ENCODE measurements at places on chromosomes 13 and 19.

DNA sequence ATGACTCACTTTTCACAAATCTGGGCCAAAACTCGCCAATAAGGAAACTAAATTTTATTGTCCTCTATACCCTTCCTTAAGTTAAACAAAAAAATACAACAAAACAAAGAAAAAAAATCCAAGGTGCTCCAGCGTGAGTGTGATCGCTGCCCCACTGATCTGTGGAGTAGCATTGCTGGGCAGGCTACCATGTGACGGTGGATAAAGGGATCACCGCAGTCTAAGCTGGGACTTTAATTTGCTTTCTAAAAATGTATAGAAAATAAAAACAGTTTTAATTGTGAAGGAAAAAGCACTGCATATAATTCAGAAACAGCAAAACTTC is 92.9 kb downstream of the FLT1 start:
- DNase-seq = no peak

DNA sequence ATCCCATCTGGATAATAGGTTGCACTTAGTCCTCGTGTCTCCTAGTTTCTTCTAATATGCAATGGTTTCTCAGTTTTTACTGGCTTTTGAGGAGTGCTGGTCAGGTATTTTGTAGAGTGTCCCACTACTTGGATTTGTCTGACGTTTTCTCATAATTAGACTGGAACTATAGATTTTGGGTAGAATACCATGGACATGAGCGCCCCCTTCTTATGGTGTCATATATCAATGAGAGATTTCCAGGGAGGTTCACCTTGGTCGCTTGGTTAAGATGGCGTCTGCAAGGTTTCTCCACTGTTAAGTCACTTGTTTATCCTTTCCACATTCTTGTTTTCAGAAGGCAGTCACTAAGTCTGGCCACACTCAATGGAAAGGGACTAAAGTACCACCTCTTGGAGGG is 6.7 kb downstream of the SOHLH2 start:
- DNase-seq = no peak

GRCh38 chr19:56091066-56091490 is 30.0 kb downstream of the ZNF787 start:
- no peak for DNase-seq

DNA sequence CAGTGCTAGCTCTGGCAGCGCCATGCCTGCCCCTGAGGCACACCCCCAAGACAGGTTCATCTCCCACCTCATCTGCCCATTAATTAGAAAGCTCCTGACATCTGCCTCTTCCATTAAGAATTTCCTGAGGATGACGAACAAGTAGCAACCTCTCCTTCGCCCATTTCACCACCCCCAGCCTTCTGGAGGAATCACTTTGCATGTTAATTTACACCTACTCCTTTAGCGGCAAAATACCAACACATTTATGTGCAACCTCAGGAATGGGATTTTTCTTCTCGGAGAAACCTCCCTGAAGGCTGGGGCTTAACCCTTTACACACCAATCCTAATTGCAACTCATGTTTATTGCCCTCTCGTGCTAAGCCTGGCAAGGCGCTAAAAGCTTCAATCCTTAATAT is 13.8 kb downstream of the SLC7A1 start:
- no peak for DNase-seq

GRCh38 chr13:66965181-66965580 is 265.0 kb downstream of the PCDH9 start:
- no peak for DNase-seq

GRCh38 chr19:3132971-3133792 is 2.7 kb upstream of the GNA15 start:
- DNase-seq = no peak

DNA sequence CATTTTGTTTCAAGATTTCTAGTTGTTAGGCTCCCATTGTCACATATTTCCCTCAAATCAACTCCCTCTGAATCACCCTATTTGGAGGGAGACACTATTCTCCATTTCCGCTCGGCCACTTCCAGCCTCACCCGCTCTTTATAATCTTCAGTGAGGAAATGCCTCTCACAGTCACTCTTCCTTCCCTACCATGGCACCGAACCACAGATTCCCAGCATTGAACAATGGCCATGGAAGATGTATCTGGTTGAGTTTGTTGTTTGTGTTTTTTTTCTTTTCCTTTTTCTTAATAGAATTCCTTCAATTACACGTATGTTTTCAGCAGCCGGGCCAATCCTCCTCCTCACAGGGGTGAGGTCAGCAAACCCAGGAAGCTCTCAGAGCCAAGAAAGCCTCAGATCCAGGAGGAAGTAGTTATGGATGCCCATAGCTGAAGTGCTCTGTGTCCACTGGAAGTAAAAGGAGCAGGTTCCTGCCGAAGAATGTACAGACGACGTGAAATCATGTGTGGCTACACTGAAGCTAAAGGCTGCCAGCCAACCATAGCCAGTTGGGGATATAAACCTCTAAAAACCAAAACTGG is 472.1 kb downstream of the FOXO1 start:
- DNase-seq = no peak

DNA sequence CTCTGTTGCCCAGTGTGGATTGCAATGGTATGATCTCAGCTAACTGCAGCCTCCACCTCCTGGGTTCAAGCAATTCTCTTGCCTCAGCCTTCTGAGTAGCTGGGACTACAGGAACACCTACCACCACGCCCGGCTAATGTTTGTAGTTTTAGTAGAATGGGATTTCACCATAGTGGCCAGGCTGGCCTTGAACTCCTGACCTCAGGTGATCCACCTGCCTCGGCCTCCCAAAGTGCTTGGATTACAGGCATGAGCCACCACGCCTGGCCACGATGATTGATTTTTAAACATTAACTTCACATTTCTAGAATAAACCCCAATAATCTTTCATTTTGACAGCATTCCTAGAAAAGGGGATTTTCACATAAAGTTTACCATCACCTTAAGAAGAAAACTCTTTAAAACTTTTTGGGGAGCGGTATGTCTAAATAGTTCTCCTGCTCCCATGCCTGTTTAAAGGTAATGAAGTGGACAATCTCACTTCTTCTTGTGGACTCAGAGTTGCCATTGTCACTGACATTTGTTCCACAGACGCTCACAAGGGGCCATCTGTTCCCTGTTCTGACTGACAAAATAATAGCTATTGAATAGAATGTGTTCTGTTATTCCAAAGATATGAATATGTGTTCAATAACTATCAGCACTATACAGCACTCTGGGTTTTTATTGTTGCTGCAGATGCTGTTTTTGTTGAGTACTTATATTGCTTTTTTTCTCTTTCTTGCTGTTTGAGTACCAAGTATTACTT is 66.1 kb upstream of the C1QTNF9B start:
- no peak for DNase-seq

- DNase-seq = no peak
These were observed 1.9 kb downstream of the COX6B2 start for GRCh38 chr19:55352549-55353145.

DNA sequence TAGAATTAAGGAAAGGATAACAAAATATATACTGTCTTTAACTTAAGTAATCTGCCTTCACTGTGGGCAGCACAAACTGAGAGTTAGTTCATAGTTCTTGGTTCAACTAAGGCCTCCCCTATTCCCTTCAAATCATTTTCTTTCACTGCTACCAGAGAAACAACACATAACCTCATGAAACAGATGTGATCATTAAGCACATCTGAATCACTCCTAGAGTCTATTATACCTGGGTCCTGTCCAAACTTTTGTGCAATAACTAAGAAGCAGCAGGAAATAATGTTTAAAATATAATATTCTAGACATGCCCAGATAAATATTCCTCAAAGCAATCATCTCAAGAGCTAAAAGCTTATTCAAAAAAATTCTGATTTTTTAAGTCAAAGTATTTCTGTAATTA is 62.9 kb downstream of the ZC3H13 start:
- DNase-seq = no peak

DNA sequence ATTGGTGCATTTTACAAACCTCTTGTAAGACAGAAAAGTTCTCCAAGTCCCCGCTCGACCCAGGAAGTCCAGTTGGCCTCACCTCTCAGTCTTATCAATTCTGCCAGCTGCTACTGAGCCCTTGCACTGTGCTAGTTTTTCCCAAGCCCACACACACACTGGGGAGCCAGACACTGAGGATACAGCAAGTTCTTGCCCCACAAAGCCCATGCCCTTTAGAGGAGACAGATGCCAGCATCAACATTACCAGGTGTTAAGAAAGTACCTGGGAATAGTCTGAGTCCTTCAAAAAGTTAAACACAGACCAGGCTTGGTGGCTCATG is 175.0 kb downstream of the PTPRS start:
- DNase-seq = no peak

DNA sequence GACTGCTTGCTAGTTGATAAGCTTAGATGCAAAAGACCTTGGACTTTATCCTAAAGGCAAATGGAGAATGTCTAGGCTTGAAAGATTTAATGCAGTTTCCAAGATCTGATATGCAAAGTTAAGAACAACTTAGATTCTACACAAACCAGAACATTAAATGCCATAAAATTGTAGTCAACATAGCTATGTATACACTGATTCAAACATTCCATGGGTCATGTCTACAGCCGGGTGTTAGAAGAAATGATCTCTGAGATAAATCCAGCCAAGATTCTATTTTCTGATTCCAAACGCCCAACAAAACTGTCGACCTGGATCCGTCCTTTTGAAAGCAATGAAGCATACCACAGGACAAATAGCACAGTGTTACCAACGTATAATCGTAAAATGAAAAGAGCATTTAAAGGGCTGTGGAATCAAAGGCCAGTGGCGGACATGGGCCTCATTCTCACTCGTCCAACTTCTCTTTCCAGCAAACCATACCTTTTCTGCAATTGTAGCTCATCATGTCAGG is 52.7 kb downstream of the KCTD12 start:
- no peak for DNase-seq

GRCh38 chr19:55116859-55117662 is at the start of gene PPP1R12C:
TSS of gene PPP1R12C (minus strand) at chr19:55117637. CDS start at chr19:55117543, 94 bp downstream.
- DNase-seq = no peak

GRCh38 chr19:11781295-11782057 is 14.7 kb downstream of the ZNF441 start:
- DNase-seq = no peak

- DNase-seq = no peak
These were observed 90.2 kb downstream of the SPACA7 start for GRCh38 chr13:112466132-112467058.

- no peak for DNase-seq
These were observed 18.0 kb downstream of the APBA3 start for GRCh38 chr19:3743486-3743885.

DNA sequence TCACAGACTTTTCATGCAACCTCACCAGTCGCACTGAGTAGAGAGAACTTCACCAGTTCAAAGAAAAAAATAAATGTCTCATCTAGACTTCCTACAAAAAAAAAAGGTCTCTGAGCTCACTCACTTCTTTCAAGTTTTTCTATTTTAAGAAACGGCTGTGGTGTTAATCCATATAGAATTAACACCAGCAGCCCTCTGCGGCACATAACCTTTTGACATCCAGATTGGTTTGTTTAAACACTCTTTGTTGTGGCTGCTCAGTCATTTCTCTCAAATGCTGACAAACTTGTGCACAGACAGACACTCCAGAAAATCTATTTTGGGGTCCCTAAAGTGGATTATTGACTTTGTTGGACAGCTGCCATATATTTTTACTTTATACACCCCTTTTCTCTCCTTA is 874.9 kb downstream of the EFNB2 start:
- no peak for DNase-seq
